ENCODE measurements at places on chromosomes 2 and 18.

- DNase-seq = peak; percentile 38
Observed at GRCh38 chr2:60565472-60565871, 12.0 kb upstream of the BCL11A start.

DNA sequence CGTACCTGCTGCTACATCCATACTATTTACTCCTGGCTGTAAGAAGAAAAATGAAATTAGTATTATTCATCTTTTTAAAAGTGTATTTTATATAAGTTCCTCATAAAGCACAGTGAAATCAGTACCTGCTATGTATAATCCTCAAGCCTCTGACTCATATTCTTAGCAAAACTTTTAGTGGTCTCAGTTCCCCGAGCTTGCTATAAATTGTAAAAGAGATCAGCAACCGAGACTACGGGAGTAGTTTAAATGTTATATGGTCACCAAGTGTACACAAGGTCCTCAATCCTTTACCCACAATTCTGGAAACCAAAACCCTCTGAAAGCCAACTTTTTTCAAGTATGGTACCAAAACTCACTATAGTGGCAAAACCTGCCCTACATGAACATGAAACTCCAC, 24.2 kb downstream of the PRPF40A start:
- DNase-seq = no peak

GRCh38 chr2:105338020-105338385, 663 bp downstream of the C2orf49 start:
- DNase-seq = peak; percentile 15

DNA sequence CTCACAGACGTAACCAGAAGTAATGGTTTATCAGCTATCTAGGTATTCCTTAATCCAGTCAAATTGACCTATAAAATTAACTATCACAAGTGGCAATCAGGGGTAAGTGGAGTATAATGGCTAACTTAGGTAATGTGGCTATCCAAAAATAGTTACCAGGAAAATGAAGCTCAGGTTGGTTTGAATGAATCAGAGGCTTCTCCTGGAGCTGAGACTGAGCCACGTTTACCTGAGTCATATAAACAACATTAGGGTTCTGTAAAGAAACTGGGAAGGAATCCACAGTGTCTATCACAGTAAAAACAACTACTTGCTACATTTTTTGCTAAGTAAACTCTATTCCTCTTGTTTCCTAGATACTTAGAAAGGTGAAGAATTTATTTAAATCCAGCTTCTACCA, 236.0 kb upstream of the SPHKAP start:
- DNase-seq = peak; percentile 24

GRCh38 chr18:10164271-10165071, 250.7 kb downstream of the VAPA start:
- DNase-seq = no peak

DNA sequence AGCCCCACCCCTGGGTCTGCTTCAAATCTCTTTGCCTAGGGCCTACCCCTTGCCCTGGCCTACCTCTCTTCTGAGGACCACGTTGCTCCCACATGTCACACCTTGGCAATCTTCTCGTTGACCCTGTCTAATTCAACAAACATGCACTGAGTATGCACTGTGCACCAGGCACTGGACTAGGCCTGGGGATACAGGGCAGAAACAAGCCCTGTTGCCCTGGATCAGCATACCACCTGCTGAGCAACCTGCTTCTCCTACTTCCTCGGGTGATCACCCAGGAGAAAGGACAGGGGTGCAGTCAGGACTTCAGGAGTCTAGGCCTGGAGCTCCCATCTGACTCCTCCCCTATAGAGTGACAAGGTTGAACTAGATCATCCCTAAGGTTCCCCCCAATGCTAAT, 9.7 kb downstream of the WNT10A start:
- no peak for DNase-seq

GRCh38 chr2:143513081-143513480, 383.9 kb downstream of the ARHGAP15 start:
- DNase-seq = peak; percentile 72

- no peak for DNase-seq
Observed at GRCh38 chr2:2280483-2280882, 50.6 kb downstream of the MYT1L start.

DNA sequence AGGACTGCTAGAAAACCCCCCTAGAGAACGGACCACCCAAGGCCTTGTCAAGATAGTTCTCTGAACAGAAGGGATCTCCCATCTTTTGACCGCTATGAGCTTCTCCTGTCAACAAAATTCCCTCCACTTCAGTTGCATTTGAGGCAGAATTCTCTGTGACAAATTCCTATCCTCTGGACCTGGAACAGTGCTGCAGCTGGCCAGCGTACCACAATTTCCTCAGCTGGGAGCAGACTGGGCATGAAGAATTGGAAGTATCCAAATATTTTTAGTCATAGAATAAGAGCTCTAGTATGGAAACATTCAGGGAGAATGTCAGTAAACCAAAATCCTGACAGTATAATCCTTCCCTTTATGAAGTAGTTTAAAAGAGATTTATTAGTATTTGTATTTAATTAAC, 147.1 kb upstream of the BOD1L2 start:
- DNase-seq = no peak

DNA sequence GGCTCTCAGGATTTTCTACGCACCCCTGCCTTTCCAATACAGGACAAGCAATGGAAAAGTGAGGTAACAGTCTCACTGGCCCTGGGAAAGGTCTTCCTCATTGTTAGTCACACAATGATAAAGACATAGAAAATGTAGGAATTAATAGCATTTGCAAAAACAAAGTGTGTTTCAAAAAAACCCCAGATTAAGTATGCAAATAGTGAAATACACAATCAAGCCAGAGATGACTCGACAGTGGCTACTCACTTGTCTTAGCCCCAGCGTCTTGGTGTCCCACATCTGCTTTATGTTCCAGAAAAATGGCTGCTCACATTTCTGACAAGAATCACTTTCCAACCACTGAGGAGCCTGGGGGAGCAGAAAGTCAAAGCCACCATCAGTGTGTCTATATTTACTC, 47.0 kb upstream of the AP1S3 start:
- DNase-seq = peak; percentile 72

DNA sequence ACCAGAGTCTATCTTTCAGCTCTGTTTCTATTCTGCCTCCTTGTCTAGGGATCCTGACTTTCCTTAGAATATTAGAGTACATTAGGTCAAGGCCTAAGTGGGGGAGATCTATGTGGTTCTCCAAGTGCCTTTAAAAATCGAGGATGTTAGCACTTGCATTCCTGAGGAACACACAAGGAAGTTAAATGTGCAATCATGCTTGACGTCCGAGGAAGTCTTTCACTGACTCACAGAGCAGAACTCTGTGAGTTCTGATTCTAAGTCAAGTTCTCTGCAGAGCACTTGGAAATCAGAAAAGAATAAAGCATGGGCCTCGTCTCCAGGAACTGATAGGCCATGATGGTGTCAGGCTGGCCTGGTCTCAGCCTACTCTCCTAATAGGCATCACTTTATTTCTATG, 17.2 kb downstream of the FHOD3 start:
- peak; percentile 89 for DNase-seq

DNA sequence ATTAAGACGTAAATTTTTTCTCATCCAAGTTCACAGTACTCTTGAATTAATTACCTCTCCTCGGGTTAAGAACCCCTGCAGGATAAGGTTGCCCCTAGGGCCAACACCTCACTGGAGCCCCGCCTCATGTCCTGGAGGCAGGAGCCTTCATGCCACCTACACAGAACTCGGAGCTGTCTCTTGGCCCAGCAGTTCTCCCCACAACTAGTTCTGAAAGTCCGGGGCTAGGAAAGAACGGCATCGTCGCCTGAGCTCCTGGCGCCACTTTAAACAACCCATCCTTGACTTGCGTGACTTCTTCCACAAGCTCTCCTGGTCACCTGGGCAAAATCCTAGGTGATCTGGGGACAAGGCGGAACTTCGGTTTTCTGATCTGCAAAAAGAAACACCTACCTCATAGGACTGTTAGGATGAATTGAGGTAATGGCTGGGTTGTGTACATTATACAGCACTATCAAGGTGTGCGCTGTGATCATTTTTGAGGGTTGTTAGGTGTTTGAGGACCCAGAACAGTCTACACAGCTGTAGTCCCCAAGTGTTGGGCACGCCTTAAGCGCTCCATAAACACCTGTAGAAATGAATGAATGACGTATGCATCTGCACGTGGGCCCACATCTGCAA, 641 bp upstream of the ITGA6 start:
- DNase-seq = no peak

GRCh38 chr2:143279672-143280071, 150.5 kb downstream of the ARHGAP15 start:
- peak; percentile 9 for DNase-seq

DNA sequence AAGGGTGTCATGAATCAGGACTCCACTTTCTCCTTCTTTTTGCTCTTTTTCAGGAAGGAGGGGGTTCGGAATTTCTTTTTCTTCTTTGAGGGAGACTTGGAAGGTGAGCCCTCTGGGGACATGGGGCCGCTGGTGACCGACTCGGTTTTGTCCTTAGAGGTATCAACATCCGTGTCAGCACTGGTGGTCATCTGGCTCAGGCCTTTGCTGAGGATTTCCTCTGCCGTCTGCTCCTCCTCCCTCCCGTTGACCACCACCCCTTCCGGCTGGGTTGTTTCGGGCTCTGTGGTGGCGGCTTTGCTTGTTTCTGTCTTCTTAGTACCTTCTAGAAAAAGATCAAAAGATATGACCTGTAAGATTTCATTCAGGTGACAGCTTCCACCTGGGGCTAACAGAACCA, 104.6 kb downstream of the ADD2 start:
- DNase-seq = no peak

DNA sequence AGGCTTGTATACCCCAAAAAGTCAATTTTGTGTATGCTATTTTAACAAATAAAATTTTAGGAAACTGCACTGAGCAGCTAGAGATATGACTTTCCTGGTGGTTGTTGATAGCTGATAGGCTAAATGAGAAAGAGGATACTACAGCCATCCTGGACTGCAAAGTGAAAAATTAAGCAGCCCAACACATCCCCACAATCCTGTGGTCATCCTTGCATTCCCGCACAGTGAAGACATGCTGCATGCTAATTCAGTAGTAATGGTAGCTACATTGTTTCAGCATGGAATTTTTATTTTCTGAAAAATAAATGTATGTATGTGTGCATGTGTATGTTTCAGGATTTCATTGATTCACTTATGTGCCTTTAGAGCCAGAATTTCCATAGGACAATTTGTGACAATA, 124.2 kb upstream of the CCDC68 start:
- peak; percentile 70 for DNase-seq

GRCh38 chr2:235095569-235095968, 143.8 kb downstream of the SH3BP4 start:
- peak; percentile 51 for DNase-seq

DNA sequence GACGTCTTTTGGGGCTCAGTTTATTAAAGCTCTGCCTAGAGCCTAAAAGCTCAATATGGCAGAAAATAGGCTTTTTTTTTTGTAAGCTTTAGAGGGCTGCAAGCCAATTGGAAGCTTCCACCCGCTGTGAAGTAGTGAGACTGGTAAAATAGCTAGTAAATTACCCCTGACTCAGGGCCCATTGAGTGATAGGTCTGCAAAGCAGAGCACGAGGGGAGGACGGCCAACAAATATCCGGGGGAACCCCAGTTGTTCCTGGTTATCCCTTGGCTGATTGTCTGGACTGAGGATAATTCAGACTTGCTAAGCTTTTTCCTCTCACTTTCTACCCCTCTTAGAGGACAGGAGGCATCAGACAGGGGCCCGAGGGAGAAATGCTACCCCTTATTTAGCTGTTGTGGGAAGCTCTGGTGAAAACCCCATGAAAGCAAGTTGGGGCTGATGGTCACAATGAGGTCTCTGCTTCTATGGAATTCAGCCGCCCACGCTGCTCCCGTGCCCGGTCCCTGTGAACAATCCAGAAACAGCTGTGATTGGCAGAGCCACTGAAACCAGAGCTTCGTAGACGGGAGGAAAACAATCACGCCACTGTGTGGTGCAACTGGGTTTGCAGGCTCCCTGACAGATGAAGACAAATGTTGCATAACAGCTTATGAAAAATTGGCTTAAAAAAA, 141.9 kb upstream of the LGALSL start:
- DNase-seq = peak; percentile 90

DNA sequence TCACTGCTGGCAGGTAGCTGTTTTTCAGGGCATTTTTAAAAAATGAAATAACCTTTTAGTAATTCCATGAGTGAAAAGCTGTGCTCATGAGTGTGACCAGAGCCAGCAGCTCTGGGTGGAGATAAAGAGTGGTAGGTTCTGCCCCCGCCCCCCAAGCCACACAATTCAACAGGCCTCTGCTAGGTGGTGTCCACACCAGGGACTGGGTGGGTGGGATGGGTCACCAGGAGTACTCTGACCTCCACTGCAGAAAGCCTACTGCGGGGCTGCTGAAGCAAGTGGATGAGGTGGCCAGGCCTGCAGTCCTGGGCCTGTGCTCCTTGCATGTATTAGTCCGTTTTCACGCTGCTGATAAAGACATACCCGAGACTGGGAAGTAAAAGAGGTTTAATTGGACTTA, 15.3 kb downstream of the PARD6G start:
- DNase-seq = no peak

DNA sequence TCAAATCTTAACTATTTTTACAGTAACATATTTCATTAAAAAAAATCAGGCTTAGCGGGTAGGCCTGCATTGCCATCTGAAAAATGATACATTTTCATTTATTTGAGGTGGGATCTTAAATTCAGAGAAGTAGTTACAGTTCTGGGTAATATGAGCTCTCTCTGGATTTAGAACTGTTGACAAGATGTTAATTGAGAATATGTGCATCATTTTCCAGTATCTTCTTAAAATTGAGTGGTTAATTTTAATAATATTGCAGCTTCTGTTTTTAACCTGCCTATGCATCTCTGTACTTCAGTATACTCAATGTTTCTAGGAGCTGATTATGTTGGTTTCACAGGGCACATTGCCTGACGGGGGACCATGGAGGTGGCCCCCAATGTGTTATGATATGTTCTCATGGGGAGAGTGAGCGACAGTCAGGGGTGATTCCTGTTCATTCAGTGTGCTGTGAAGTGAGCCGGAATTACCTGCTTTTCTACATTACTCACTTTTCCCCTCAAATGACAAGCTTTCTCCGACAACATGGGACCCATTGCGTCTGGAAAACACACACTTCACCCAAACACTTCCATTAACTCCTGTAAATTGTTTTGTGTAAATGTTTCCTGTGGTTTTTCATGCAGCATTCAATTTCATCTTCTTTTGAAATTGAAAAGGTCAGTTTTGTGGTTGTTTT, 406.2 kb downstream of the MTX2 start:
- DNase-seq = no peak

DNA sequence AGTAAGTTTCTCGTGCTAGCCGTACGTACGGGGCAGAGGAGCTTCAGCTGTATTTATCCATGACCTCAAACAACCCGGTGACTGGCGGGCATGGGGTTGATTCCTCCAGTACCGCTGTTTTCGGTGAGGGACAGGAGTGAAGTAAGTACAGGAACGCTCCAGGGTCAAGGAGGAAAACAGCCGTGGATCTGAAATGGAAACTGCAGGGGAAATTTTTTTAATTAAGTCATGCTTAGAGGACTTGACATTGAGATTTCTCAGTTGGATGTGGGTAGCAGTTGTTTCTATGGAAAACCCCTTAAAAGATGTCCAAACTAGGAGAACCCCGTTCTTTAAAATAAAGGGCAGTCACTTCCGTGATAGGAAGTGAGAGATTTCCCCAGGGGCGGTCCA, 1.2 kb downstream of the RAB12 start:
- DNase-seq = peak; percentile 35
